Smooth muscle cell of the brain vasculature (primary cell): ENCODE measurements at places on chromosomes 3 and 15.

GRCh38 chr3:5510300-5510699 is 322.8 kb downstream of the EDEM1 start:
- no peak for DNase-seq

GRCh38 chr15:61681038-61681418 is 379.2 kb downstream of the VPS13C start:
- no peak for DNase-seq

DNA sequence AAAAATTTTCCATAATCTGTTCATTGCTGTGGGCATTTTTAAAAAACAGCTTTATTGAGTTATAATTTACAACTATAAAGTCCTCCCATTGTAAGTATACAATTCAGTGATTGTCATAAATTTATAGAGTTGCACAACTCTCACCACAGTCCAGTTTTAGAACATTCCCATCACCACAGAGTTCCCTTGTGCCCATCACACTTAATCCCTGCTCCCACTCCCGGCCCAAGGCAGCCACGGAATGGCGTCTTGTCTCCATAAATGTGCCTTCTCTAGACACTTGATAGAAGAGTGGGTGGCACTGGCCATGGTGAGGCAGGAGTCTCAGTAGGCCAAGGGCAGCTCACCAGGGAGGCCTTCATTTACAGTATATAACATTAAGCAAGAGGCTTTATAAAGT is 6.3 kb downstream of the TSEN2 start:
- no peak for DNase-seq

- no peak for DNase-seq
These were observed 97.1 kb upstream of the NR2E3 start for GRCh38 chr15:71713191-71713809.

- DNase-seq: no peak
These were observed at the start of gene DIS3L for GRCh38 chr15:66293419-66294156. Gene DIS3L, plus strand, starts transcription at chr15:66293568. Its CDS starts 29 bp downstream, at chr15:66293597.

- no peak for DNase-seq
These were observed 38.6 kb downstream of the UMPS start for GRCh38 chr3:124768812-124769211.

- no peak for DNase-seq
These were observed 22.3 kb downstream of the VPS39 start for GRCh38 chr15:42185801-42186200.

GRCh38 chr3:70992562-70993204 is 590.8 kb downstream of the FOXP1 start:
- DNase-seq: no peak

DNA sequence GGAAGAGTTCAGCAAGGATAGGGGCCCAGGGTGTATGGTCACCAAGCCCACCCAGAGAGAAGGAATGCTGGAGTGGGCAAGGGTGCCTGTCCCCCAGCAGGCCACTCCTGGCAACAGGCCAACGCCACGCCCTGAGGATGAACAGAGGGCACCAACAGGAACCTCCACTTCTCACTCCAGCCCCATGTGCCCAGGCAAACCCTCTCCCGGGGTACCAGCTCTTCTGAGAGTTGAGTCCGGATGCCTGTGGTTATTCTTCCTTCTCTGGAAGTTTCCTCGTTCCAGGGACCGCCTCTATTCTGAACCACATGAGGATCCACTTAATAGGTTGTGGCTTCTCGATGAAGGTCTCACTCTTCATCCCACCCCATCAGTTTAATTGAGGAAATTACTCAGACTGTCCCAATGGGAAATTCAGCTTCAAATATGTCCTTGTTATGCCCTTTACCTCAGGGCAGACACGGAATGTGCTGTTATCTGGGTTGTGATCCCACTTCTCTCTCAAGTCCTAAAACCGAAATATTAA is 114.3 kb downstream of the LIPC start:
- DNase-seq: no peak

GRCh38 chr3:69490971-69491370 is 105.1 kb upstream of the FRMD4B start:
- DNase-seq: no peak
